Airway epithelial cell (primary cell): ENCODE measurements at places on chromosomes 4 and X. TPM values are rescaled to one million over a fixed set of nuclear protein-coding genes. Genes with fewer than 3 reads are reported as not detected.

HMGB2 gene
- total RNA-seq, result 83.5 and 95.8 TPM in 2 replicates

GPR82 gene
- not detected in 2 replicates for total RNA-seq

C4orf50 gene
- not detected in 2 replicates for total RNA-seq

NDP gene
- 0.07 TPM in 1 of 2 replicates, not detected in the other for total RNA-seq

DNAAF6 gene
- not detected in 2 replicates for total RNA-seq

MGARP gene
- total RNA-seq, result 0.37 and 0.49 TPM in 2 replicates

ZMAT1 gene
- total RNA-seq, result 0.28 TPM in 1 of 2 replicates, not detected in the other

MAGEA12 gene
- not detected in 2 replicates for total RNA-seq

ADRA2C gene
- not detected in 2 replicates for total RNA-seq

MAGEB4 gene
- total RNA-seq, result not detected in 2 replicates

PDCL2 gene
- total RNA-seq, result not detected in 2 replicates

TLR1 gene
- 0.14 and 0.49 TPM in 2 replicates for total RNA-seq

TCEAL2 gene
- total RNA-seq, result 0.09 TPM in 1 of 2 replicates, not detected in the other

RBM47 gene
- total RNA-seq, result 32.1 and 44.1 TPM in 2 replicates
